Body of pancreas (tissue), 4 donors: ENCODE measurements at places on chromosomes 7 and 10. TPM values are rescaled to one million over a fixed set of nuclear protein-coding genes. Genes with fewer than 3 reads are reported as not detected.
A peak's percentile ranks its signal among the peaks of the same experiment; 100 is the strongest.

The MNX1 gene
- total RNA-seq = 39.6 TPM

- no peak for DNase-seq
Observed at GRCh38 chr7:44671069-44671468, 64.6 kb downstream of the OGDH start.

GRCh38 chr7:42746214-42746613 is 165.7 kb downstream of the C7orf25 start:
- no peak for DNase-seq

DNA sequence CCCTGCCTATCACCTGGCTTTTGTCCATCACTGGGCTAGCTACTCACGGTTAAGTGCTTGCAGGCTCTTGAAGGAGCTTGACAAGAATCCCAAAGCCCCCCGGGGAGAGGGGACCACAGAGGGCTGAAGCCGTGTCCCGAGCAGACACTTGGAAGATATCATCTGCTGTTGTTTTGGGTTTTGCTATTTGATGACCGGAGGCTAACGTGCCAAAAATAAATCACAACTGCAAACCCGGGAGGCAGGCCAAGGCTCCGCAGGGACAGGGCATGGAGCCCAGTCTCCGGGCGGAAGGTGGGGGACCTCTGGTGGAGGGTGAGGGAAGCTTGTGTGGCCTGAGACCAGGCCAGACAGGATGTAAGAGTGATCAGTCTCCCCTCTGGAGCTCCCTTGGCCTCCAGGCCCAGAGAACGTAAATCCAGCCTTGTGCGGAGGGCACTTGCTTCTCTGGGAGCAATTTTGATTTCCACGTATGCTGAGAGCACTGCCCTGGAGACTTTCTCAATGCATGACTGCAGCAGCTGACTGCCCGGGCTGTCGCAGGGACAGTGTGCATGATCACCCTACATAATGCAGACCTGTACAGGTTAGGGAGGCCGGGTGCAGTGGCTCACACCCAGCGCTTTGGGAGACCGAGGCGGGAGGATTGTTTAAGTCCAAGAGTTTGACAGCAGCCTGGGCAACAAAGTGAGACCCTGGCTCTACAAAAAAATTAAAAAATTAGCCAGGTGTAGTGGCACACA is at the start of gene PHKG1:
PHKG1 (minus strand) TSS at position 164 of the 743 bp plus-strand sequence. CDS start 4,011 bp downstream, outside the sequence.
- peak; percentile 82 for DNase-seq

DNA sequence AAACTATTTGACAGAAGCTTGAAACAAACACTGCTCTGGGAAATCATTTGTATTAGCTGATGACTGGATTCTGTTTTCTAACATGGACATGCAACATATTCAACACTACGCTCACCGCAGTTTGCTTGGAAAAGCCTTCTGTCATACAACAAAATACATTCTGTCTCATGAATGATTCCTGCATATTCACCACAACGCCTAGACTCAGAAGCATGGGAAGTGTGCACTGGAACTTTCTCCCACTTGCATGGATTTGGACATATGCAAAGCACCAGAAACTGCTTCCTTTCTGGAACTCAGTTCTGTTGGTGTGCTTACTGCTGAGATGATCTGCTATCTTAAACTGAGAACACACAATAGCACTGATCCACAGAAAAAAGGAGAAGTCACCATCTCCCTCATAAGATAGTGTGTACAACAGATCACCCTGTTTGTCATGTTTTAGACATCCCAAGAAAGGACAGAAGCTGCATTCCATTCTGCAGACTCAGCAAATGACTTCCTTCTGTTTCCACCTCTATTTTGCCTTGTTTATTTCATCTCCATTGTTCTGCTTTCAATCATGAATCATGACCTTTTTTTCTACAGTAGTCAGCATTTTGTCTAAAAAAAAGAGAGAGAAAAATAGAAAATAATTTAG is 115.8 kb downstream of the HTR7 start:
- DNase-seq = no peak

- DNase-seq = peak; percentile 28
Observed at GRCh38 chr10:21675157-21675796, 141.2 kb downstream of the MLLT10 start.

The LIPN gene
- total RNA-seq = not detected

The PHYHIPL gene
- 0.33 TPM for total RNA-seq

GRCh38 chr7:88599528-88599927 is 160.0 kb upstream of the ZNF804B start:
- no peak for DNase-seq

- no peak for DNase-seq
Observed at GRCh38 chr7:29120955-29121354, 25.4 kb downstream of the CPVL start.

The UTF1 gene
- total RNA-seq = not detected

- no peak for DNase-seq
Observed at GRCh38 chr10:123958241-123958640, 66.6 kb upstream of the CPXM2 start.

GRCh38 chr7:41630741-41631140 is 72.1 kb downstream of the INHBA start:
- no peak for DNase-seq

The OR2A42 gene
- total RNA-seq = not detected

DNA sequence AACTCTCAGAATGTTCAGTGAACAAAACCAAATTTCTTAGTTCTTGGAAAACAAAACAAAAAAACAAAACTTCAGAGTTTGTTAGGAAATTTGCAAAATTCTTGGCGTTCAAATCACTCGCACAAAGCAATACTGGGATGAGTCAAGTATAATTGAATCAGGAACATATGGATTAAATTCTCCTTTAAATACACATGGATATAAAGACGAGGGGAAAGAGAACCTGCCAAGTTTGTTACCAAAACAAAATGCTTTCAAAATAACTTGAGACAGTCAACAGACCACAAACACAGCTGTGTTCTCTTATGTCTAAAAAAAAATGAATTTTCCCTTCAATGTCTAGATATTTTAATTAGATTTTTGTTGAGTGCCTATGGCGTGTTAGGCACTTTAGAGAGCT is 93.5 kb upstream of the MPP7 start:
- DNase-seq = no peak

DNA sequence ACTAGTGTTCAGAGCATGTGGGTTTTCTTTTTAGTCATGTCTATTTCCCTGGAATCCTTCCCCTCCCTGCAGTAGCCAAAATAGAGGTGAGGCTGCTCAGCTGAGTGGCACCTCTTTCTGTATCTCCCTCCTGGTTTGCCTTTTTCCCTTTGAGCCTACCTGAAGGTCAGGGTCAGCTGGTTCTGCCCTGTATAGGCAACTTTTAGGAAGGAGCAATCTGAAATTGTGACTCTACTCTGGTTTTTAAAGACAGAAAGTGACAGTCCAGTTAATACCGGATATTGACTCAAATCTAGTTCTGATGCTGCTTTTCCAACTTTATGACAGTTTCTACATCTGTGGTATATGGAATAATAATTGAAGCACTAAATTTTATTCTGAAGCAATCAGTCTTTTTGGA is 26.0 kb downstream of the CCM2 start:
- no peak for DNase-seq

GRCh38 chr7:27251136-27251651 is 8.6 kb downstream of the EVX1 start:
- DNase-seq = no peak

The MKRN1 gene
- total RNA-seq = 46.2 TPM

DNA sequence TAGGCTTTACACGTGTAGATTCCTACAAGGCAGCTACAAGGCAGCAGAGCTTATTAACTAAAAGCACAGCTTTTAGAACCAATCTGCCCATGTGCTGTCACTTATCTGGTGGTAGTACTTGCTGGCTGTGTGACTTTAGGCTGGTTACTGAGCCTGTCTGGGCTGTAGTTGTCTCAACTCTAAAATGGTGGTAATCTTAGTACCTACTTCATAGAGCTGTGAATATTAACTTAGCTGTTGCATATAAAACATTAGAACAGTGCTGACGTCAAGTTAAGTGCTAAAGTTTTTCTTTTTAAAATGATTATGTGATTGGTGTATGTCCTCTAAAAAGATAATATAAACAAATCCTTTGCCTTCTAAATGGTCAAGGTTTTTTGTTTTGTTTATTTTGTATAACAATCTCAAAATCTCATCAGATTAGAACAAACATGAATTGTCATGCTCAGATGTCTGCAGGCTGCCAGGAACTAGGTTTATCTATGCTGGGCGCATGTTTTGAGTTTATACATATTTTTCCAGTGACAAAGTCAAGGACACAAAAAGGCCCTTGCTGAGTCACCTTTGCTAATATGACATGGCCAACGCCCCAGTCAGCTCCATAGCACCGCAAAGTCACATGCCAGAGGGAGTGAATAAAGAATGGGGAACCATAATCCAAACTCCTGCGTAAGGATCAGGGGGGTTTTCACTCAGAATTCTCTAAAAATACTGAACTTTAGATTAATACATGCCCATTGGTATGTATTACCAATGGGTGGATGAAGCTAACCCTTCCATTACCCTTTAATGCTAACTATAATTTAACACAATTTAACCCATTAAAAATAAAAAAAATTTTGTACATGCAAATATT is 39.8 kb upstream of the ARL4A start:
- peak; percentile 24 for DNase-seq

- no peak for DNase-seq
Observed at GRCh38 chr10:63766745-63767137, 245.5 kb downstream of the REEP3 start.

DNA sequence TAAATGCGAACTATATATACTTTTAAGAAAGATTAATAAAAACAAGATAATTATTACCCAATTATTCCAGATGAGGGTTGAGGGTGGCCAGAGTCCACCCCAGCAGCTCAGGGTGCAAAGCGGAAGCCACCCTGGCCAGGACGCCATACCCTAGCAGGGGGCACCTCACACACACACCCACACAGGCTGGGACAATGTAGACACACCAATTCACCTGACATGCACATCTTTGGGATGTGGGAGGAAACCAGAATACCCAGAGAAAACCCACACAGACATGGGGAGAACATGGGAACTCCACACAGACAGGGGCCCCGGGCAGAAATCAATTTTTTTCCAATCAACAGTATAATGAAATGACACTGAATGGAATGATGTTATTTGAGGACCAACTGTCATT is 86.0 kb downstream of the RTKN2 start:
- no peak for DNase-seq

- DNase-seq = no peak
Observed at GRCh38 chr10:124174071-124174566, 80.7 kb upstream of the CHST15 start.

GRCh38 chr10:5890452-5890915 is 441 bp downstream of the FBH1 start:
- DNase-seq = peak; percentile 44

The FAM25A gene
- total RNA-seq = not detected

GRCh38 chr7:55073976-55074528 is 55.2 kb downstream of the EGFR start:
- peak; percentile 51 for DNase-seq

DNA sequence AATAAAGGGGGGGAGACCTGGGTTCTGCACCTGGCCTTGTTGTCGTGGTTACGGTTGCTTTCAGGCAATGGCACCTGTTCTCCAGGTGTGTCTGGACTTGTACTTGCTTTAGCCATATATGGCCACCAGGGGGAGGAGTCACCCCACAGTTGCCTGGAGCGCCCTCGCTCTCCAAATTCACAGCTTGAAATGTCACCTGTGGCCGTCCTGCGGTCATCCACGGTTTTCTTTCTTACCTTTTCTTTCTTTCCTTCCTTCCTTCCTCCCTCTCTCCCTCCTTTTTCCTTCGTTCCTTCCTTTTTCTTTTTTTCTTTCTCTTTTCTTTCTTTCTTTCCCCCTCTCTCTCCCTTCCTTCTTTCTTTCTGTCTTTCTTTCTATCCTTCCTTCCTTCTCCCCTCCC is 157.2 kb upstream of the ZNF92 start:
- DNase-seq = peak; percentile 80
